T-cell (primary cell): ENCODE measurements at places on chromosomes 4 and X.

- no peak for DNase-seq
These were observed 40.1 kb upstream of the SETD7 start for GRCh38 chr4:139596034-139596683.

DNA sequence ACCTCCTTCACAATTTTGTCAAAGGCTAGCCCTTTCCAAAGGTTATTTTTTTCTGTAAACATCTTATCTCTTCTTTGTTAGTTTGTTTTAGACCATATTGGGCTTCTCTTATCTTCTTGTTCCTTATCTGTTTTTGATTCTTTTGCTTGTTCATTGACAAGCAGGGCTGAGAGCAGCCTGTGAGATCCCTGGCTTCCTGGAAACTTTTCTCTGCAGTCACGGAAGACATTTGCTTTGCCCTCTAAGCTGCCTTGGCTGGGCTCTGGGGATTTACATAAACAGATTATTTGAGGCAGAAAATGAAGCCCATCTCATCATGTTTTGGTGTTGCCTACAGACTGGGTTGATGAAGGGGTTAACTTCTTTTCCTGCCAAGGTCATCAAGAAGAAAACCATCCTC is 157.4 kb upstream of the AMOT start:
- DNase-seq, result no peak

GRCh38 chr4:186021461-186022167 is 47.3 kb upstream of the TLR3 start:
- no peak for DNase-seq

DNA sequence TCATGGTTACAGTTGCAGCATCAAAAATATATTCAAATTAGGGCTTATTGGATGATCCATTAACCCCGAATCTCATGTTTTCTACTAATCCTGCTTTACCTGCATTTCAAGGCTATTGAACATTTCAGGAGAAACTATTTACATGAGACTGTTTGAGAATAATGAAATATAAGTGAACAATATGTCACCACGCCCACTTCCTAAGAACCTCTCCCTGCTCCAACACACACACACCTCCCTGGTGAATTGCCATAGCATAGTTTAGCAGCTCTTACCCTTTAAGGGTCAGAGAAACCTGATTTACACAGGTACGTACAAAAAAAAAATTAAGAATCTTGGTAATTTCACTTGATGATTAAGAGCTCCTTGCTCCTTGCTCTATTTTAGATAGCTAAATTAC is 113.4 kb downstream of the ANXA5 start:
- DNase-seq, result no peak

DNA sequence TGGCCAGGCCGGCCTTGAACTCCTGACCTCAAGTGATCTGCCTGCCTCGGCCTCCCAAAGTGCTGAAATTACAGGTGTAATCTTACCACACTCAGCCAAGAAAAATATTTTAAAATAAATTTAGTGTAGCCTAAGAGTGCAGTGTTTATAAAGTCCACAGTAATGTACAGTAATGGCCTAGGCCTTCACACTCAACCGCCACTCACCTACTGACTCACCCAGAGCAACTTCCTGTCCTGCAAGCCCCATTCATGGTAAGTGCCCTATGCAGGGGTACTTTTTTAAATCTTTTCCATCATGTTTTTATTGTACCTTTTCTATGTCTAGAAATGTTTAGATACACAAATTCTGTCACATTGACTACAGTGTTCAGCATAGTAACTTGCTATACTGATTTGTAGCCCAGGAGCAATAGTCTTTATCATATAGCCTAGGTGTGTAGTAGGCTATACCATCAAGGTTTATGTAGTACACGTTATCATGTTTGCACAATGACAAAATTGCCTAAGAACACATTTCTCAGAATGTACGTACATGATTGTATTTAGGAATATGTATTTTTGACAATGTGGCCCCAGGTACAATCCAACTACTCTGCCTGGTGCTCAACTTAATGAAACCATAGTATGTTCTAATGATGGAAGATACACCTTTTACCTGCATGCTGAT is 455.2 kb downstream of the PCDH7 start:
- no peak for DNase-seq

GRCh38 chr4:48127231-48127630 is 6.8 kb downstream of the TXK start:
- DNase-seq, result no peak

GRCh38 chr4:87738483-87738882 is 60.9 kb upstream of the IBSP start:
- DNase-seq, result no peak

- DNase-seq, result no peak
These were observed 602.1 kb downstream of the RAB28 start for GRCh38 chr4:12881945-12882584.

GRCh38 chr4:88969271-88969670 is 87.7 kb downstream of the FAM13A start:
- no peak for DNase-seq

DNA sequence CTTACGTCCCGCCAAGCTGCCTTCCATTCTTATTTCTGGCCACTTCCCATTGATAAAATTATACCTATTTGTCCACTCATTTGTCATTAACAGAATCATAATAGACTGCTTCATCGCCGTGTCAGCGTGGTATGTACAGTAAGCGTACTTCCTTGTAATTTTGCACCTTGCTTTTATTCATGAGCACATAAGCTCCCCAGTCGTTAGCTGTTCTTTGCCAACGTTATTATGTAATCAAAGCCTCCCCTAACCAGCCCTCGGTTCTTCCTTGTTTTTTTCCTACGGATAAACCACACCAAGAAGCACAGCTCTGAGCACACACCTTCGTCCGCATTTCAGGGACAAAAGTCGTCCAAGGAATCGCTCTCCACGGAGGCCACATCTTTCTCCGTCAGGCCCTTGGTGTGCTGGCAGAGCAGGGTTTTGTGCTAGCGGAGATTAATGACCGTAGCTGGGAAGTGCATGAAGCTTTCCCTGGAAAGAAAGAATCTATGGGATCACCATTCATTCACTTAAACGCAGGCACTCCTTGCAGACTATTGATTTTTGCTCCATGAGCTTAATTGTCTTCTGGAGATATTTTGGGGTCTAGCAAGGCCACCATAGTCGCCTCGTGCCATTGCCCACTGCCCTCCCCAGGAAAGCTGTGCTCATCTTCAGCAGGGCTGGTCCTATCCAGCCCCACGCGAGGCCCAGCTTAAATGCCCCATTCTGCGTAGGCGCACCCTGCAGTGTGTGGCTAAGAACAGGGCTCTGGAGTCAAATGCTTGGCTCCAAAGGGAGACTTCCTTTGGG is 200.9 kb upstream of the PSAPL1 start:
- no peak for DNase-seq

DNA sequence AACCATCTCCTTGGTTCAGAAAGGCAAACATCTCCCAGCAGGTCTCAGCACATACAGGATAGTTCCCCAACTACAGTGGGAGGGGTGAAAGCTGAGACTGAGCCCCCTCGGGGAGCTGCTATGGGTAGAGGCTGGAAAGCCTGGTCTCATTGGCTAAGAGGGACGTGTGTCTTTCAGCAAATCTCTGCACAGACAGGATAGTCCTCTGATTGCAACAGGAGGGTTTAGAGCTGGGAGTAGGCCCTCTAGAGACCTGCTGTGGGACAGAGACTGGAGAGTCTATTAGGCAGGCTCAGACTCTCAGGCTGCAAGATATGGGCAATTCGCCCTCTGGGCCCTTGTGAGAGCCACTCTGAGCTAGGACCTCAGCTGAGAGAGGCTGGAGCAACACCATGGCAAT is 271.6 kb upstream of the GALNT7 start:
- no peak for DNase-seq

DNA sequence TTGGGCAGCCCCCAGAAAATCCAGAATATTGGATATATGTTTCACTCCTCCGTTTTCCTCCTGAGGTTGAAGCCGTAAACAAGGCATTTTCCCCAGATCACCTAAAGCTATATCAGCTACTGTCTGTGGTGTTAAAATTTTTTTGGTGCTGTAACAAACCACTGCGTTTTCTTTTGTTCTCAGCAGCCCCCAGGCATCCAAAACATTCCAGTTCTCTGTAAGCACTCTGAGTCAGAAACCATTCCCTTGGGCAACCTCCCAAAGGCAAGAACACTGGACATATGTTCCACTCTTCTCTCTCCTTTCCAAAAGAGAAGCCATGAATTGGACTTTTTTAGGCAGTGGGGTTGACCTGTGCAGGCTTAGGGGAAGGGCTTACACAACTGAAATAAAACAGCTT is 310.9 kb downstream of the MID1IP1 start:
- no peak for DNase-seq

- no peak for DNase-seq
These were observed 222.7 kb upstream of the LNX1 start for GRCh38 chr4:53813998-53814397.

GRCh38 chrX:132258509-132258908 is 39.3 kb upstream of the RAP2C start:
- no peak for DNase-seq
